Sigmoid colon (tissue), 7 donors: ENCODE measurements at places on chromosomes 6 and 20. TPM values are rescaled to one million over a fixed set of nuclear protein-coding genes. Genes with fewer than 3 reads are reported as not detected.

Gene FOXQ1
- polyA plus RNA-seq, result 0.60 TPM

Gene RGS17
- polyA plus RNA-seq, result not detected

Gene CTAGE9
- not detected for polyA plus RNA-seq

Gene GMDS
- 154 TPM for polyA plus RNA-seq

Gene IDH3B
- 103 TPM for polyA plus RNA-seq

Gene IL20RA
- polyA plus RNA-seq, result 7.2 TPM

Gene GSTA1
- 15.6 TPM for polyA plus RNA-seq

Gene DPPA5
- not detected for polyA plus RNA-seq

Gene SLPI
- 38.8 TPM for polyA plus RNA-seq
